Activated CD4-positive, alpha-beta T cell treated with anti-CD3 and anti-CD28 coated beads for 48 hours (primary cell): ENCODE measurements at places on chromosomes 3 and 15.

DNA sequence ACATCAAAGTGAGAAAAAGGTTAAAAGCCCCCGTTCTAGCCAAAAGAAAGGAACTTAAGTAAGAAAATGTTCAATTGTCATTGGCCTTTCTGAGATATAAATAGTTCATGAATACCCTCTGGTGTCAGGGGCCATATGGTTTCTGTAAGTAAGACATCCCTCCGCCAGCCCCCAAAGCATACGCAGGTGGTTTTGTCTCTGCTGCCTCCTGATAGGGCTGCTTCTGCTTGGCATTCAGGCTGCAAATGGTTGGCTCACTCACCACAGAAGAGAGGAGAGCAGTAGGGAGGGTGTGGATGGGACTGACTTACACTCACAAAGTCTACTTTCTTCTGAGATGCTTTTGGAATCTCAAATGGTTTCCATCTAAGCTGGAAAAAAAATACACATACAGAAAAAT, 29.8 kb downstream of the HGD start:
- DNase-seq: no peak

- no peak for DNase-seq
Measured at GRCh38 chr15:88844749-88845386, 41.6 kb downstream of the ACAN start.

- DNase-seq: no peak
Measured at GRCh38 chr3:54133196-54133595, 10.8 kb downstream of the CACNA2D3 start.

- DNase-seq: no peak
Measured at GRCh38 chr3:23668430-23668904, 137.3 kb upstream of the UBE2E1 start.

GRCh38 chr3:45441584-45442310, 53.4 kb downstream of the LARS2 start:
- no peak for DNase-seq

DNA sequence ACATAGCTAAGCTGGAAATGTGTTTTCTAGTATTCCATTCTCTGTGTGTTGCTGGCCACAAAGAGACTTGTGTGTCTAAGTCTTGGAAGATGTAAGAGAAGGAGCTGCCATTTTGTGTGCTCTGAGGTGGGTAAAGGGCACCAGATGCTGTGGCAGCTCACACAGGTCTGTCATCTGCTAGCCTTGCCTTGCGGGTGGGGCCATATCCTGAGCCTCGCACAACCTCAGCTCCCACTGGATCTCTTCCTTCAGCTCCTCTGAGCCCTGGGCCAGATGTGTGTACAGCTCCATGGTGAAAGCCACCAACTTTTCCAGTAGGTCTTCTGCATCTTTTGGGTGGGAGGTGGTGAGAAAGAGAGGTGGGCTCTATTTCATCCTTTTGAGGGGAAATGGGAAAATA, 6.7 kb upstream of the TMC3 start:
- no peak for DNase-seq

DNA sequence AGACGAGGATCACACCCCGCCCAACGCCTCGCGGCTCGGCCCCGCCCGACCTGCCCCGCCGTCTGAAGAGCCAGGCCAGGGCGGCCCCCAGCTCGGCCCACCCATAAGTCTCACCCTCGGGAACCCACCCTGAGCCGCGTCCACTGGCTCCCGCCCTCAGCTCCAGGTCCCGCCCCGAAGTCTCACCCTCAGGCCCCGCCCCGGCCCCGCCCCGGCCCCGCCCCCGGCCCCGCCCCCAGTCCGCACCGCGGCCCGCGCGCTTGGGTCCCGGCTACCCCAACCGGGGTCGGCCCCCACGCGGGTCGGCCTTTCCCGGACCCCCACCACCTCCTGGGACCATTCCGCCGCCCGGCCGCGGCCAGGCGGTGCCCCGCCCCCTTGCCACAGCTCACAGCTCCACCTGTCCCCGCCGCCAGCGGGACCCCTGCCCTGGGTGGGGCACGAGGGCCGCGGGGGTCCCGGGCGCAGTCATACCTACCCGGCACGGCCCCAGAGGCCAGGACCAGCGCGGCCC, 489 bp downstream of the CSPG5 start:
- peak; percentile 33 for DNase-seq

DNA sequence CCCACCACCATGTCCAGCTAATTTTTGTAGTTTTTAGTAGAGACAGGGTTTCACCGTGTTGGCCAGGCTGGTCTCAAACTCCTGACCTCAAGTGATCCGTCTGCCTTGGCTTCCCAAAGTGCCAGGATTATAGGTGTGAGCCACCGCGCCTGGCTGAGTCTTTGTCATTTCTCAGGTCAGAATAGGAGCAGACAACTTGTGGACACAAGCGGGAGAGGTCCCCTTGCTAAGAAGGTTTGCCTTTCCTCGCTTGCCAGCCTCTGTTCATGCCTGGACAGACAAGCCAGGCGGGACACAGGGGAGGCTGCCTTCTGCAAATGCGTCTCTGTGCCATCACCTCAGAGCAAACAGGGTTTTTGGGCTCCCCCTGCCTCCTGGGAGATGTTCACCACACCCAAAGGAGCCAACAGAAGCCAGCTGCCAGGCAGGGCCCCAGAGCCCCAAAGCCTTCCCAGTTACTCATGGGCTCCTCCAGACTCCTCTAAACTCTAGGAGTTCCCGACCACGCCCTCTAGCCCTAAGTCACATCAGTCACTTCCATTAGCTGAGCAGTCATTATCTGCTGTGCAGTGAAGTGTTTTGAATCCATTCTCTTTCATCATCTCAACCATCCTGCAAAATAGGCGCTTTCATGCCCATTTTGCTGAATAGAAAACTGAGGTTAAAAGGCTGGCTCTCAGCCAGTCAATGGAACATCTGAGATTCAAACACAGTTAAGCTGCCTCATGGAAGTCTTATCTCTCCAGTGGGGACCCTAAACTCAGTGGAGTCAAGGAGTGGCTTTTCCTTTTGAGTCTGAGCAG, 245.0 kb downstream of the UACA start:
- no peak for DNase-seq

DNA sequence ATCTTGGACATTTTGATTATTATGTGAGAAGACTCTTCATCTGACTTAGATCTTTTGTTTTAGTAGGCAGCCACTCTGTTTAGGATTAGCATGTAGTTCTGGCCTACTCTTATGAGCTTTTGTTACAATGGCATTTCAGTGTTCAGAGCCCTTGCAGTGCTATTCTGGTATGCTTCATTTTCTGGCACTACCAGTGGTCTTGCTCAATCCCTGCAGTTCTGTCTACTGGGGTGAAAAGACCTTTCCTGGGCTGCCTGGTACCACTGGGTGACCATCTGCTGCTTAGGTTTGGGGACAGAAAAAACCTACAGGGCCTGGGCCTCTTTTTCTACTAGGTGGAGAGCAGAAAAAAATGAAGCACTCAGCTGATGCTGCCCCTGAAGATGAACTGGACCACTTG, 42.5 kb downstream of the IL16 start:
- DNase-seq: no peak

DNA sequence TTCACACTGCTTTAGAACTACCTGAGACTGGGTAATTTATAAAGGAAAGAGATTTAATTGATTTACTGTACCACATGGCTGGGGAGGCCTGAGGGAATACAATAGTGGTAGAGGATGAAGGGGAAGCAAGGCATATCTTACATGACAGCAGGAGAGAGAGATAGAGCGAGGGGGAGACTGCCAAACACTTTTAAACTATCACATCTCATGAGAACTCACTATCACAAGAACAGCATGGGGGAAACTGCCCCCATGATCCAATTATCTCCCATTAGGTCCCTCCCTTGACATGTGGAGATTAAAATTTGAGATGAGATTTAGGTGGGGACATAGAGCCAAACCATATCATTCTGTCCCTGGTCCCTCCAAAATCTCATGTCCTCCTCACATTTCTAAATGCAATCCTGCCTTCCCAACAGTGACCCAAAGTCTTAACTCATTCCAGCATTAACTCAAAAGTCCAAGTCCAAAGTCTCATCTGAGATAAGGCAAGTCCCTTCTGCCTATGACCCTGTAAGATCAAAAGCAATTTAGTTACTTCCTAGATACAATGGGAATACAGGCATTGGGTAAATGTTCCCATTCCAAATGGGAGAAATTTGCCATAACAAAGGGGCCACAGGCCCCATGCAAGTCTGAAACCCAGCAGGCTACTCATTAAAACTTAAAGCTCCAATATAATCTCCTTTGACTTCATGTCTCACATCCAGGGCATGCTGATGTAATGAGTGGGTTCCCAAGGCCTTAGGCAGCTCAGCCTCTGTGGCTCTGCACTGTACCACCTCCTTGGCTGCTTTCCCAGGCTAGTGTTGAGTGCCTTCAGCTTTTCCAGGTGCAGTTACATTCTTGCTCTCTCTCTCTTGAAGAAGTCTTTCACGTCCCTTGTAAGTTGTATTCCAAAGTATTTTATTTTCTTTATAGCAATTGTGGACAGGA, 481.7 kb upstream of the TGFBR2 start:
- DNase-seq: no peak

DNA sequence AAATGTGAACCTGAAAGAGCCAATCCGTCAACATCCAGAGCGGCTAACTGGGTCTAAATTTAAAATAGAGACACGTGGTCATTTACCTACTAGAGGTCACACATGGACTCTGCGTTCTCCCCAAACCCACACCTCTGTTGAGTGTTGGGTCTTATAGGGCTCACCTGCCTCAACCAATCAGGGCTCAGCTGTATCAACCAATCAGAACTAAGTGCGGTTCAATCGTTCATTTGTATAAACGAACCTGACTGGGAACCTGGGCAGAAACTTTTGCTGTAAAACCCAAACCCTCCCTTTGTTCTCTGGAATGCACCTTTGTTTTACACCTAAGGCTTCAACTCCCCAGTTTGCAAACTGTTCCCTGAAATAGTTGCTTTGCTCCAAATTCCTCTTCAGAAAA, 8.9 kb downstream of the DNAAF4 start:
- DNase-seq: no peak

DNA sequence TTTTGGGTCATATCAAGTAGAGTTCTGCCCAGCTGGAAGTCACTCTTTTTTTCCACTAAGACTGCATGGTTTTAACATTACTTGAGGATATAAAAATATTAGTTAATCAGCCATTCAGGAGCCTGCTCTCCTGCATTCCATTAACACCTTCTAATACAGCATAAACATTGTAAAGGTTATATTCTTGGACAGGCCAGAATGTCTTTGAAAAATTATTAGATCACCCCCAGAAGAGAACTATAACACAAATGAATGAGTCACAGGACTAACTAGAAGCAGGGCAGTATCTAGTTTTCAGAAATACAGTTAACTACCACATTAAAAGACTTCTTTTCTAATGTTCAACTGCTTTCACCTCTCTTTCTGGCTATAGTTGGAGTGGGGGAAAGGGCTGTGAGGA, 80.9 kb downstream of the THBS1 start:
- no peak for DNase-seq

- no peak for DNase-seq
Measured at GRCh38 chr3:64088408-64089205, 65.3 kb upstream of the PSMD6 start.
